ENCODE measurements at places on chromosomes 11 and 22.

- DNase-seq: no peak
Observed at GRCh38 chr22:27111796-27112672, 454.6 kb downstream of the MIAT start.

DNA sequence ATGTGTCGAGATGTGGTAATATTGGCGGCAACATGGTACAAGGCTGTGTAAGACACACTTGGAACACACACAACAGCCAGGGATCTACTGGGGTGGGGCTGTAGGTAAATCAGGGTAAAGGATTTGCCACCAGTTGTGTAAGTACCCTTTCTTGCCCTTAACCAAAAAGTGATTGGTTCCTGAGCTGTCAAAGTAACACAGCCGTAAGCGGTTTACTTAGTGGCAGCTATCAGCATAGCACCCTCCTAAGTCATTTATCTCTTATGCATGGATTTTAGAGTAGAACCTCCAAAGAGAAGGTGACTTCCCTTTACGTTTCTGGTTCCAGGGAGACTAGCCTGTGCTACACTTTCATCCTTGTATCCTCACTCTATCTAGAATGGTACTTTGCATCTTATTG lies 57.2 kb downstream of the SPECC1L start:
- DNase-seq: no peak

GRCh38 chr11:14336507-14337503 lies 22.2 kb downstream of the RRAS2 start:
- peak; percentile 58 for DNase-seq

GRCh38 chr11:44029977-44030911 lies 17.5 kb upstream of the ACCSL start:
- DNase-seq: no peak

DNA sequence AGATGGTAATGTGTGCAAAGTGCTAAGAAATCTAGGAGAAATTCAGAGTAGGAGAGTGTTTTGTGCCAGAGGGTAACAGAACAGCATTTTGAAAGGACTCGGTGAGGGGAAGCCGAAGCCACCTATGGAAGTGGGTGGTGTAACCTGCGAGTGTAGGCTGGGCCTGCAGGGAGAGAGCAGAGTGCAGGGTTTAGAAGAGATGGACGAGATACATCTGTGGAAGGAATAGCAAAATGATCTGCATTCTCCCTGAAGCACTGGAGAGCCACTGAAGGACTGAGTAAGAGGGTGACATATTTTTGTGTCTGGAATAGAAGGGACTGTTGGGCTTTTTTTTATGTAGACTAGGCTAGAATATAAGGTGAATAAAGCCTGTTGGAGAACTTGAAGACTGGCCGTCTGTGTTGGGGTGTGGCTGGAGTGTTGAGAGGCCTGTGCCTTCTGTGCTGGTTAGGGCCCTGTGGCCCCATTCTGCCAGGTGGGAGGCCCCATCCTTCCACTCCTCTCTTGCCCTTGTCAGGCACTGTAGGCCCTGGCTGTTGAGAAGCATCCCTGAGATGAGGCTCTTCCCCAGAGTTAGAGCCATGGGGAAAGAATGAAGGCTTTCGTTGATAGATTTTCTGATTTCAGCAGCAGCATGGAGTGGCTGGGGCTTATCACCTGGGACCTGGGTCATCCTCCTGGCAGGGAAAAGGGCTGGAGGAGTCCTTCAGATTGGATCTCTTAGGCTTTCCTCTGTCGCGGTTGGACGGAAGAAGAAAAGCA lies 102.2 kb downstream of the ZBTB16 start:
- DNase-seq: no peak

- DNase-seq: no peak
Observed at GRCh38 chr22:32827049-32827602, 25.6 kb downstream of the TIMP3 start.

DNA sequence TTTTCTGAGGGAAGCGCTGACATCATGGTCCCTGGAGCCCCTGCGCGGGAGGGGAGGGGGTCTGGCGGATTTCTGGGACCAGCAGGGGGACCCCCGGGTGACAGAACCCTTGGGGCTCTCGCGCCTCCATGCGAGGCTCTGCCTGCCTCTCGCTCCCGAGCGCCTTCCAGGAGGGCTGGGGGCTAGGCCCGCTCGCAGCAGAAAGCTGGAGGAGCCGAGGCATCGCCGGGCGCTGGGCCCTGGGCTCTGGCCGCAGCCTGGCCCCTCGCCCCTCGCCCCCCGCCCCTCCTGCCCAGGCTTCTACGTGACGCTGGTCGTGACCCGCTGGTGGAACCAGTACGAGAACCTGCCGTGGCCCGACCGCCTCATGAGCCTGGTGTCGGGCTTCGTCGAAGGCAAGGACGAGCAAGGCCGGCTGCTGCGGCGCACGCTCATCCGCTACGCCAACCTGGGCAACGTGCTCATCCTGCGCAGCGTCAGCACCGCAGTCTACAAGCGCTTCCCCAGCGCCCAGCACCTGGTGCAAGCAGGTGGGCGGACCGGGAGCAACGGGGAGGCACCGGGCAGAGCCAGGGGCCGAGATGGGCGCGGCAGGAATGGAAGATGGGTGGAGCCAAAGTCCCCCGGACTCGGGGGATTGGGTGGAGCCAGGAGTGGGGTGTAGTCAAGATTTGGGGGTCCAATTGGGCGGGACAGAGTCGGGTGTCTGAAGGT lies 5.4 kb downstream of the BEST1 start:
- DNase-seq: no peak

DNA sequence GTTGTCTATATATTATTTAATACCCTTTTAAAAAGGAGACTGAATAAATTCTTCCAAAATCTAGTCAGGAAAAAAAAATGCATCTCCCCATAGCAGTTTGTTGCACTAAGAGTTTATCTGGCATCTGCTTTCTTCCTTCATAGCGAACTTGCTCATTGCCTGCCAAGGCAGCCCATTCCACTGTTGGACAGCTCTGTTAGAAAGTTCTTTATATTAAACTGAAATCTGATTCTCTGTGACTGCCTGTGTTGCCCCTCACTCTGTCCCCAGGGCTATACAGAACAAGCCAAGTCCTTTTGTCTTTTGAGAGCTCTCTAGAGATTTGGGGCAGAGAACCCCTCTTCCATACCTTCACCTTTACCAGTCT lies 3.3 kb upstream of the CHRDL2 start:
- DNase-seq: no peak

DNA sequence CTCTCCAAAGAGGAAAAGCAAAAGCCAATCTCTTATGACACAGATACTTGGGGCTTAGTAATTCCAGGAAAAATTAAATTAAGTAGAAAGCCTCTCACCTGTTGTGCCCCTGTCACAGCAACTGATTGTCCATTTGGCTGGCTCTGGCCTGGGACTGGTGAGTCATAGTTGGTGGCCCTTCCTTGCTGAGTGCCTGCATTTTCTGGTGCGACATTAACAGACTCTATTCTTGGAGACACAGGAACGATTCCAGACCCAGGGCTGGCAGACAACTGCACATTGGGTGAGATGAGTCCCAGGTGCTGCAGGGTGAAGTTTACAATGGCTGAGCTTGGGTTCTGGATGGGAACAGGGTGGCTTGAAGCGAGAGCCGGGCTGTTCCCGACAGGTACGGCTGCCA lies 15.6 kb downstream of the E2F8 start:
- no peak for DNase-seq

- no peak for DNase-seq
Observed at GRCh38 chr11:13105237-13105844, 96.2 kb downstream of the RASSF10 start.

DNA sequence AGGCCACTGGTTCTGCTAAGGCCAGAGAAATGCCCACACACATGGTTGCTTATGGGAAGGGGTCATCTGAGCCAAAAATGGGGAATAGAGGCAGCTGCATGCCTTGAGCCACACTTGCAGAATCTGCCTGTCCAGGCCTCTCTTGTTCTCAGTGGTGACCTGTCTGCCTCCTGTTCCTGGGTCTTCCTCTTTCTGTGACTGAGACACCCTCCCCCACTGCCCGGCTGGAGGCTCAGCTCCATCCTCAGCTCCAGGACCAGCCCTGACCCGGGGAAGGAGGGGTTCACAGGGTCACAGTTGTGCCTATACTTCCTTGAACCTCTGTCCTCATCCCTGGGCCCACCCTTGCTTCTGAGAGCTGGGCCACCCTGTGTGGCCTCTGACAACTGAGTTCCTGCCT lies 52.3 kb downstream of the CSF2RB start:
- DNase-seq: no peak

GRCh38 chr11:112620621-112621394 lies 340.4 kb upstream of the NCAM1 start:
- no peak for DNase-seq

- no peak for DNase-seq
Observed at GRCh38 chr22:46507451-46508425, 29.7 kb downstream of the CELSR1 start.

DNA sequence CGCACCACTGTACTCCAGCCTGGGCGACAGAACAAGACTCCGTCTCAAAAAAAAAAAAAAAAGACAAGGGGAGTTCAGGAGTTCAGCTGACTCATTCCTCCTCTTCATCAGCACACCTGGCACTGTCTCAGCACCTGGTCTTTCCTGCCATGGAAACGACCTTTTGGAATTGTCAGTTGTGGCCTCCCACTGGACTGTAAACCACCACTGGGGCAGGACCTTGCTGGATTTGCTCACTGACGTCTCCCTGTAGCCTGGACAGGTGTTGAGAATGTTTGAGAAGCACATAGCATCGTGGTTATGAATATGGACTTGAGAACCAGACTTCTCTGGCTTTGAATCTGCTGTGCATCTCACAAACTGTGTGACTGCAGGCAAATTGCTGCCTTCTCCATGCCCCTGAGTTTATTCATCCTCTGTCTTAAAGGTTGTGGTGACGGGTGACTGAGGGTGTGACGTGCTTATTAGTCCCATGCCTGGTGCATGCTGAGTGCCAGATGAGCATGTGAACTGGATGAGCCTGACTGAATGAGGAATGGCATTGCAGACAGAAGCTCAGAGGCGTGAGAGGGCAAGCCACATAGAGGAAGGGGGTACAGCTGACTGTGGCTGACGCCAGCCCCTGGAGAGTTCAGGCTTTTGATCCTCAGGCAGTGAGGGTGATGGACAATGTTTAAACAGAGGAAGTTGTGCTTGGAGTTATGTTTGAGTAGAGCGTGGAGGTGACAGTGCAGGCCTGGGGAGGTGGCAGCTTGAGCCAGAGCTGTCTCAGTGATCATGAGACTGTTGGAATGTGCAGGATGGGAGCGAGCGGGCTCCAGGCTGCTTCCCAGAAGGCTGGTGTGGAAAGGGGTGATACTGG lies 12.7 kb downstream of the TOM1 start:
- DNase-seq: no peak

GRCh38 chr11:19845626-19846025 lies 133.0 kb downstream of the NAV2 start:
- no peak for DNase-seq

DNA sequence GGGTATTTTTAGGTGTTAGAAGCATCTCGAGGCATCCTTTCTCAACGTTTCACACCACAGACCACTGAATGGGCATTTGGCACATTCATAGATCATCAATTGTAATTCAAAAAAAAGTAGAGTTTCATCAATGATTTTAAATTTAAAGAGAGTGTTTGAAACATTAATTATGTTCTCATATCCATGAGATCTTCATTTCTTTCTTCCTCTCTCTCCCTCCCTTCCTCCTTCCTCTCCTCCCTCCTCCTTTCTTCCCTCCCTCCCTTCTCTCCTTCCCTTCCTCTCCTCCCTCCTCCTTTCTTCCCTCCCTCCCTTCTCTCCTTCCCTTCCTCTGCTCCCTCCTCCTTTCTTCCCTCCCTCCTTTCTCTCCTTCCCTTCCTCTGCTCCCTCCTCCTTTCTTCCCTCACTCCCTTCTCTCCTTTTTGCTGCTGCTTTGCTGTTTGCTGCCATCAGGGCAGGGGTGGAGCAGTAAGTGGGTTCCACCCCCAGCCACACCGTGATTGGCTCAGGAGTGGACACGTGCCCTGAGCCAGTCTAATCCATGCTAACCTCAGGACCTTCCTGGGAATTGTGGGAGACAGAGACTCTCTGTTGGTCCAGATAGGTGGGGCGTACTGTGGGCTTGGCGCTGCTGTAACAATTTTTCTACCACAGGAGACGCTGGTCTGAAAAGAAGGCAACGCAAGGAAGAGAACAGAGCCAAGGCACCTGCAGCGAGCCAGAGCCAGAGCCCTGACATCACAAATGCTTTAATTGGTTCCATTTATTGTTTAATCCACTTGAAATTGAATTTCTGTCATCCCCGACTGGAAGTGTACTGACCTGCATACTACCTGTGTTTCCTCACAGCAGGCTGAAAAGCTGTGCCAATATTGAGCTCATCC lies 33.7 kb upstream of the APOBEC3A start:
- no peak for DNase-seq

DNA sequence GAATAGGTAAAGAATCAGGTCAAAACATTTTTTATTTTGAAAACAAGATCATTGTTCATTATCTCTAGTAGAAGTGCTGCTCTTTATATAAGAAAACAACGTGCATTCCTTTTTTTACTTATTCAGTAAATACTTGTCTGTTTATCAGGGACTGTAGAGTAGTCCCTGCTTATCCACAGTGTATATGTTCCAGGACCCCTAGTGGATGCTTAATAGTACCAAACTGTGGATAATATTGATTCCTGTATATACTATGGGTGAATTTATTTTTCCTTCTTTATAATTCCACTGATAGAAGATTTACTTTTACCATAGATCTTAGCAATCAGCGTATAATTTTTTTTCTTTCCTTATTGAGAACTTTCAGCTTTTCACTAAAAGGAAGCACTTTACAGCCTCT lies 32.6 kb downstream of the CEP295 start:
- no peak for DNase-seq

DNA sequence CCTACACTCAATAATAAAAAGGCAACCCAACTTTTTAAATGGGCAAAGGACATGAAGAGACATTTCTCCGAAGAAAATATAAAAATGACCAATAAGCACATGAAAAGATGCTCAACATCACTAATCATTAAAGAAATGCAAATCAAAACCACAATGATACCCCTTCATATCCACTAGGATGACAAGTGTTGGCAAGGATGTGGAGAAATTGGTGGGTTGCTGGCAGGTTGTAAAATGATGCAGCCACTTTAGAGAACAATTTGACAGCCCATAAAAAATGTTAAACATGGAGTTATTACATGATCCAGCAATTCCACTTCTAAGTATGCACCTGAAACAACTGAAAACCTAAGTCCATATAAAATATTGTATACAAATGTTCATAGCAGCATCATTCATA lies 73.2 kb upstream of the LMO2 start:
- DNase-seq: no peak

- no peak for DNase-seq
Observed at GRCh38 chr11:57297221-57297620, 27.5 kb downstream of the TNKS1BP1 start.

GRCh38 chr22:36452250-36452977 lies 29.0 kb downstream of the TXN2 start:
- DNase-seq: peak; percentile 34

Measured in T-helper 2 cell treated with Interferon-gamma antibody and Interleukin-4, amounts not matched to agents 5 μg/mL and 100 μg/mL, for 36 hours (primary cell).